ENCODE measurements at places on chromosomes 2 and 18.

- DNase-seq, result no peak
Observed at GRCh38 chr2:148745151-148745851, 100.8 kb downstream of the EPC2 start.

- DNase-seq, result no peak
Observed at GRCh38 chr2:204665207-204665606, 119.9 kb downstream of the PARD3B start.

- DNase-seq, result no peak
Observed at GRCh38 chr2:169285531-169286235, 76.7 kb downstream of the LRP2 start.

DNA sequence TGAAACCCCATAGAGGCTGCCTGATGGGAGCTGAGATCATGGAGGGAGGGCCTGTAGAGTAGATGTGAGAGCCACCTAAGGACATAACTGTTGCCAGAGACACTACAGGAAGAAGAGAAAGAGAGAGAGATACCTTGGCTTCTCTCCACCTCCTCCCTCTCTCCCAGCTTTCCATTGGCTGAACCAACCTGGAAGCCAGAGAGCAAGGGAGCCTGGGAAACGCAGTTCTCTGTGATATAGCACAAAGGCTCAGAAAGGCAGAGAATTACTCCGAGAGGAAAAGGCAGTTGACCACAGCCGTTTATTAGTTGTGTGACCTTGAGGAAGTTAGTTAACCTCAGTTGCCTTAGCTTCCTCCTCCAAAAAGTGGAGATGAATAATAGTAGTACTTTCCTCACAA, 37.7 kb upstream of the MAT2A start:
- DNase-seq, result no peak

DNA sequence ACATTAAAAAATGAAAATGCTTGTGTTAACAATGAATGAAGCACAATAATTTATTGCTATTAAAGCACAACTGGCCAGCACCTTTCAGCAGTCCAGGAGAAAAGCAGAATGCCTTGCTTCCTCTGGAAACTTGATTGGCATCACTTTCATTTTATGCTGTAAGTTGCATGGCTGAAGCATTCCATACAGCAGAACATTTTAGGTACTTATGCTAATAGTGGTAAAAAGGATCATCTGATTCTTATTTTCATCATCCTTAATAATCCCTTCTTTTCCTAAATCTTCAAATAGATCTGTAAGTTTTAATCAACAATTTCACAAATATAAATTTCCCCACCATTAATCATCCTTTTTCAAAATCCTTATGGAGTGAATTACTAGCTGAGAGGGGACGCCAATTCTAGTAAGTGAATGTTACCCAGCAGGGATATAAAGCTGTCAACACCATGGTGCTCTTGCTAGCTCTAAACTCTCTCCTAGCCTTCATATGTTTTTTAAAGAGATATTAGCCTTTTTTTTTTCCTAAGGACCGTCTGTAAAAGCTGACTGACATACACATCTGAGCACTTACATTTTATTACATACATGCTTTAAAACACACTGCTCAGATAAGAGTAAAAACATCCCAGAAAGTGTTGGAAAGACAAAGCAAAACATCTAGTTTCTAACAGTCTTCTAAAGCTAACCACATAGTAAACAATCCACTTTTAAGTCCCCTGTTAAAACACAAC, 5.3 kb downstream of the SATB2 start:
- DNase-seq, result no peak

DNA sequence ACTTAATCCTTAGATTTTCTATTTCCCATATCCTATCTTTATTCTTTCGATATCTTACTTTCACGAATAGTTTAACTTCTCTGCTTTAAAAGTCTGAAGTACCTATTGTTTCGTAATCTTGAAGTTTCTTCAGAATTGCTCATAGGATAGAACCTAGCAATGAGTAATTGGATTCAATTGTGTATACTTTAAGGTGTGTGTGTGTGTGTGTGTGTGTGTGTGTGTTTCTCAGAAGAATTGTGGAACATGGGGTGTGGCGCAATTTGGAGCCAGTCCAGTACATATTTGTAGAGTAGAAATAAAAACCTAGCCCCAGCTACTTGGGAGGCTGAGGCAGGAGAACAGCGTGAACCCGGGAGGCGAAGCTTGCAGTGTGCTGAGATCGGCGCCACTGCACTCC, 897.6 kb downstream of the BCL11A start:
- no peak for DNase-seq

DNA sequence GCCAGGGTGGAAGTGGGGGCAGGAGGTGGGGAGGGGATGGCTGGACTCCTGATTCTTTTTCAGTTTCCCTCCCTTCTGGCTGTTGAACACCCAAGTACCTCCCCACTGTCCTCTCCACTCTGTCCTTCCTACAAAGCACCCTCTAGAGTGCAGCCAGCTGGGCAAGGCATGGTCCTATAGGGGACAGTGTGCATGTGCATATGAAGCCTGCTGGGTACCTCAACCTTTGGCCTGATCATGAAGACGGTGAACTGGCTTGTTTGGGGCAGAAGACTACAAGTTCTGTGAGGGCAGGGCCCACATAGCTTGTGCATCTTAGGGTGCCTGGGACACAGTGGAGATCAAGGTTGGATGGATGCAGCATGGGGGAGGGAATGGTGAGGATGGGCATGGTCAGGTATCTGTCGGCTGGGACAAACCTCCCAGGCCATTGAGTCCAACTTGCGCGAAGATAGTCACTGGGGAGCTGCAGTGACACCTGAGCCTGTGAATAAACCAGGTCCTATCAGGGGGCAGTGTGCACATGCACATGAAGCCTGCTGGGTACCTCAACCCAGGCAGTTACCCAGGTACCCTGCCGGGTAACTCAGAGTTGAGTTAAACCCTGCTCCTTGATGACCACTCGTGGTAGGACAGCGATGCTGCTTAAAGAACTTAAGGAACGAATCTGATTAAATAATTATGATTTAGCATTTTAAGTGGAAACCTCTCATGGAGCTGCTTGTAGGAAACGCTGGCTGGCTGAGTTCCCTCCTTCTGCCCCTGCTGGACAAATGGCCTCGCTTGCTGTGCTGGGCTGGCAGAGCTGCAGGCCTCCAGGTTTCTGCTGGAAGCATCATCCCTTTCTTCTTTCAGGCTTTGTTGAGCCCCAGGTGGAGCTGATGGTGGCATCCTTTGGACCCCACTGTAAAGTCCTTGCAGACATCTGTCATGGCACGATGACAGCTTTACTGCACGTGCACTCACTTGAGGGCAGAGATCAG, 84.0 kb downstream of the POLR1A start:
- DNase-seq, result no peak

GRCh38 chr2:187877391-187877790, 323.2 kb upstream of the TFPI start:
- no peak for DNase-seq

- no peak for DNase-seq
Observed at GRCh38 chr18:70672581-70672980, 383.7 kb downstream of the SOCS6 start.

- no peak for DNase-seq
Observed at GRCh38 chr2:178865146-178865936, 58.1 kb upstream of the TTN start.

DNA sequence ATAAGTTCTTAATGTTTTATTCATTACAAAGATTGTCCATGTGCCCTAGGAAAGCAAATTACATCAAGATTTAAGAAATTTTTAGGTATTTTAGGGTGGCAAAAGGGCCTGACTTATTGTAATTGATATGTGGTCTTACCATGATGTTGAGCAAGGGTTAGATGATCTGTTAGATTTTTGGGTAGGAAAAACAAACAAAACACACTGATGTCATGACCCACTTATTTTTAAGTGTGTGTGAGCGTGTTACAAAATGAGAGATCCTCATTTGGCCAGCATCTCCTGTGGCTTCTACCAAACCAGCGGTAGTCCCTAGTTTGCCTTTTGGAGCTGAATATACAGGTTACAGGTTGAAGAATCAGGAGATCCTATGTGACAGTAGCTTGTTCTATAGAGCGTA, 89.8 kb upstream of the ITGB6 start:
- DNase-seq, result no peak

GRCh38 chr2:170703776-170704476, 11.2 kb upstream of the SP5 start:
- no peak for DNase-seq

- no peak for DNase-seq
Observed at GRCh38 chr2:9975328-9975727, 23.8 kb downstream of the GRHL1 start.

GRCh38 chr2:100004959-100005387, 137.4 kb downstream of the AFF3 start:
- no peak for DNase-seq

All from stimulated activated CD4-positive, alpha-beta T cell treated with anti-CD3 and anti-CD28 coated beads, TNF-alpha, amount 100 ng/mL, for 1 hour (primary cell).